Stimulated activated naive B cell treated with anti-CD40 and anti-IgM and Interleukin-4, amounts not matched to agents 10 μg/mL and 1 μg/mL and 100 μg/mL, for 72 hours (primary cell): ENCODE measurements at places on chromosomes 5 and 9.

- H3K4me3 ChIP-seq = no peak overlapping the region
- H3K27me3 ChIP-seq = no peaks in the 10 kb centered on the region
- peaks cover 39% of the 10 kb centered on the region for H3K36me3 ChIP-seq
- peaks cover 12% of the 10 kb centered on the region for H3K4me1 ChIP-seq
- DNase-seq = no peak
These were observed 111.5 kb downstream of the MTREX start for GRCh38 chr5:55418994-55419968.

DNA sequence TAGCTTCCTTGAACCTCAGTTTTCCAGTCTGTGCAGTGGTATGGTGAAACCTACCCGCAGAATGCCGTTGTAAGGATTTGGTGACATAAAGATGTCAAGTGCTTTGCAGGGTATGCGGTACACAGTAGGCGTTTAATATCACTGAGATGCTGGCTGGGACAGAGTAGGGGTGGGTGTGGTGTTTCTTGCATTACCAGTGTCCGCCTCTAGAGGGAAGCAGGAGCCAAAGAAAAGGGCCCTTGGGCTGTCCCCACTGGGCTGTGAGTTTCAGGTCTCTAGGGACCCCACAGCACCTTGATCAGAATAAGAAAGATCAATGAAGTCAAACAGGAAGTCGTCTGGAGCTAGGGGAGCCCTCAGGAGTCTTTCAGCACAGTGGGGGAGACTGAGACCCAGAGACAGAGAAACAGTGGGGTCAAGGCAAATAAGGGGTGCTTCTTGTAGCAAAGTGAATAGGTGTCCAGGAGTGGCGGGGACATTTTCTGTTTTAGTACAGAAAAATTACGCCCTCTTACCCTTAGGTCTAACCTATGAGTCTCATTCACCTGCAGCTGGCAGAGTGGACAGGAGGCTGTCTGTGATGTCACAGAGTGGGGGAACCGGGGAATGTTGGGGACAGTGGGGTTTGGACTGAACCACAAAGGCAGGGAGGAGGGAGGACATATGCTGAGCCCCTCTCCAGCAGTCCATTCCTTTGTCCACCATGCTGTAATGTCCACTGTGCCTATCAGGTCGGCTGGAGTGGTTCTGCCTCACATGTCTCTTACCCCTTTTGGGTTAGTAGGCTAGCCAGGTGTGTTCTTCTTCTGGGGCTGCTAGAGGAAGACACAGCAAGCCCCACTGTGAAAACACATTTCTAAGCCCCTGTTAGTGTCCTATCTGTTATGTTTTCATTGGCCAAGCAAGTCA lies 4.7 kb upstream of the TEX53 start:
- peak; percentile 60 for DNase-seq
- peaks cover 13% of the 10 kb centered on the region for H3K36me3 ChIP-seq
- no peak overlapping the region for H3K4me3 ChIP-seq
- no peak overlapping the region for H3K27ac ChIP-seq
- H3K27me3 ChIP-seq = no peaks in the 10 kb centered on the region
- H3K4me1 ChIP-seq = peaks cover 10% of the 10 kb centered on the region

- H3K27ac ChIP-seq = no peak overlapping the region
- no peak overlapping the region for H3K4me3 ChIP-seq
- H3K4me1 ChIP-seq = no peaks in the 10 kb centered on the region
- DNase-seq = no peak
- H3K36me3 ChIP-seq = no peaks in the 10 kb centered on the region
These were observed 69.9 kb downstream of the C9orf57 start for GRCh38 chr9:71990466-71990865.

DNA sequence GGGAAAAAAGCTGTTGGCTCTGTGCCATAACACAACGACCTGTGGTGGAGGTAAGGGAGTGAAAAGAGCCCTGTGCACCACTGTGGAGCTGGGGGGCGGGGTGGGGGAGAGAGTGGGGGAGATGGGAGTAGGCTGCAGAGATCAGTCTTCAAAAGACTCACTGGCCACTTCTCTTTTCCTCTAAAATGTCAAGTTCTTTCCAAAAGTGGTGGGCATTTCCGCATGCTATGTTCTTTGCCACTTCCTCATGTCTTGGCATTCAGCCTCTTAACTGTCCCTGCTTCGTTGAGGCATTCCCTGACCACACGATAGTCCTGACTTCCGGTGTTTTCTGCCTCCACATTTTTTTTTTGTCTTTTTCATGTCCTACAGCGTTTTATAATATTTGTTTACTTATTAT lies 2.4 kb upstream of the PPP2R2B start:
- no peak overlapping the region for H3K4me3 ChIP-seq
- H3K27ac ChIP-seq = no peak overlapping the region
- peaks cover 45% of the 10 kb centered on the region for H3K27me3 ChIP-seq
- H3K4me1 ChIP-seq = peaks cover 6% of the 10 kb centered on the region
- no peaks in the 10 kb centered on the region for H3K36me3 ChIP-seq
- no peak for DNase-seq

- peaks cover 15% of the 10 kb centered on the region for H3K27me3 ChIP-seq
- H3K4me1 ChIP-seq = peaks cover 9% of the 10 kb centered on the region
- H3K36me3 ChIP-seq = no peaks in the 10 kb centered on the region
- no peak within 1 kb of the TSS for H3K4me3 ChIP-seq
- H3K27ac ChIP-seq = no peak within 1 kb of the TSS
These were observed at the start of gene ESM1 for GRCh38 chr5:54985301-54986268. Gene ESM1, minus strand, starts transcription at chr5:54985593. Its CDS starts 76 bp downstream, at chr5:54985517.

DNA sequence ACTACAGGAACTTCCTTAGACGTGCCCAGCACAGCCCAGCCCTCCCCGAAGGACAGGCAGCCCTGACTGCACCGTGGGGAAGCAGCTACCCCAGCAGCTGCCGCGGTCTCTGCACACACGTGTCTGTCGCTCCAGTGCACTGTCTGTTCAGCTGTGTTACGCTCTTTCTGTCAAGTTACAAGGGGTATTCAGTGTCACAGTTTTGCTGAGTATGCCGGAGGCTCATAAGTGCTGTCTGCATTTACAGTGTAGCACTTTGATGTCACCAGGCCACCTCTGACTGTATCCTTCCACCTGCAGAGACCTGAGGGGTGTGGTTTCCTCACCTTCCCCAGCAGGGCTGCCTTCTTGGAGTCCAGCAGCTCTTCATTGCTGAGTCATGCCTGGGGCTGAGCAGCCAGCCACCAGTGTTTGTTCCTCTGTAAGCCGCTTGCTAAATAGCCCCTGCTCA lies 126.8 kb downstream of the EHMT1 start:
- peak overlapping the region; percentile 95 for H3K27ac ChIP-seq
- peak; percentile 70 for DNase-seq
- peaks cover 71% of the 10 kb centered on the region for H3K36me3 ChIP-seq

DNA sequence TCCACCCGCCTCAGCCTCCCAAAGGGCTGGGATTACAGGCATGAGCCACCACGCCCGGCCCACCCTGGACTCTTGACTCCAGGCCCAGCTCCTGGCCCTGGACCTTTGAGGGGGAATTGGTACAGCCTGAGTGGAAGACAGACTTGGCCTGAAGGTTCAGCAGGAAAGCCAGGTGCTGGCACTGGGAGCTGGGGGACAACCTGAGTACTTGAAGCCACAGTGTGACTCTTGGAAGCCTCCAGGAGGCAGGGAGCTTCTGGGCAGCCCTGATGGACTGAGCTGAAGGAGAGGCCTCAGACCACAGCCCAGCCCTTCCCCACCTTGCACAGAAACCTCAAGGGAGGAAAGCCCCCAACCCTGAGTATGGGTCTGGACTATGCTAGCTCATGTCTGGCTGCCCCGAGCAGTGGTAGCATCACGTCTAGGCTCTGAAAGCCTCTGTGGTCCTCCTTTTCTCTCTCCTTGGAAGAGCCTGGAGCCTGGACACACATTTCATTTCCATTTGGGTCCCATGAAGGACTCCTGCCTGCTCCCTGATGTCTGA lies 54.1 kb downstream of the RASGEF1C start:
- DNase-seq = no peak
- no peaks in the 10 kb centered on the region for H3K36me3 ChIP-seq
- H3K4me1 ChIP-seq = no peaks in the 10 kb centered on the region
- no peak overlapping the region for H3K27ac ChIP-seq
- peaks cover 18% of the 10 kb centered on the region for H3K27me3 ChIP-seq

GRCh38 chr9:97753975-97754374 lies 56.8 kb upstream of the XPA start:
- no peak overlapping the region for H3K4me3 ChIP-seq
- H3K27ac ChIP-seq = no peak overlapping the region
- H3K27me3 ChIP-seq = peaks cover 26% of the 10 kb centered on the region

GRCh38 chr9:71249729-71250317 lies 128.4 kb upstream of the TRPM3 start:
- H3K36me3 ChIP-seq = no peaks in the 10 kb centered on the region
- no peak for DNase-seq
- no peaks in the 10 kb centered on the region for H3K4me1 ChIP-seq

DNA sequence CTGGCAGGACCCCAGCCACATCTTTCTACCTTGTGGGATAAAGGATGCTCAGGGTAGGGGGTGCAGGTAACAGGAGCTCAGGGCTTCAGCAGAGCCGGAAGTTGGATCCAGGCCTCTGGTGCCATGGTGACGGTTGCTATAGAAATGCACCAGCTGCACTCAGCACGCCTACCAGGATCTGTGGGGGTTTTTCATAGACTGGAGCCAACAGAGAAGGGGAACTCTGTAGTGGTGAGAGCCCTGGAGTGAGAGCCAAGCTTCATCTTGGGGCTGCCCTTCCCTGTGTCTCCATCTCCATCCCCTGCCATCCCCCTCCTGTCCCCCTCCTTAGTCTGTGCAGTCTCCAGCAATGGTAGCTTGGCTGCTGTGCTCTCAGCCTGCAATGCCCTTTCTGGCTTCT lies 27.5 kb upstream of the BOD1 start:
- no peaks in the 10 kb centered on the region for H3K27me3 ChIP-seq
- no peak overlapping the region for H3K4me3 ChIP-seq
- peak; percentile 9 for DNase-seq
- no peaks in the 10 kb centered on the region for H3K36me3 ChIP-seq
- H3K27ac ChIP-seq = peak overlapping the region; percentile 38

DNA sequence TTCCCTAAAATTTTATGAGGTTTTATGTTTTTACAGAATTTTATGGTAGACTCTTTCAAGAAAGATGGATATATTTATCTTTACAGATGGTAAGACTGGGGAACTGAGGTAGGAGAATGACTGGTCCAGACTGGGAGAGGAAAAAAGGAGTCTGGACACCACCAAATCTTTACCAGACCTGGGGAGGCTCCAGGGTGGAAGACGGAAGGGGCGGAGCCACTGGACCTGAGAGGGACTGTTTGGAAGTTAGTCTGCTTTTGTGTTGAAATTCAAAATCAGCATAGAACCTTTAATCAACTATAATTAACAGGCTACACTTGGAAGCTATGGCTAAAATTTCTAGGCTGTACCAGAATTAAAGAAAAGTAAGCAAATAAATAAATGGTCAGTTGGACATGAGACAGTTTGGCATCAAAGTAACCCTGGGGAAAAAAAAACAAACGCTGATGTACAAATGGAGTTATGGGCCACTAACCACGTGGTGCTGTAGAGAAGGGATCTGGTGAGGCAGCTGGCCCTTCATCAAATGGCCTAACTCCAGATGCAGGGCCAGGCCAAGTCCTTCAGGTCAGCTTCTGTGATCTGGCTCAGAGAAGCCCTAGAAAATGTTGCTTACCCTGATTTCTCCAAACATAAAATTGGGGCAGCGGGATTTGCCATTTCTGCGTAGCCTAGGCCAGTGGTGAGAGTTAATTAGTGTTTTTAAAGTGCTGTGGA lies 155.1 kb downstream of the ARSB start:
- peak overlapping the region; percentile 62 for H3K27ac ChIP-seq
- peaks cover 24% of the 10 kb centered on the region for H3K36me3 ChIP-seq
- no peak overlapping the region for H3K4me3 ChIP-seq
- no peak for DNase-seq

- no peaks in the 10 kb centered on the region for H3K4me1 ChIP-seq
- no peak overlapping the region for H3K27ac ChIP-seq
- H3K27me3 ChIP-seq = peaks cover 12% of the 10 kb centered on the region
- DNase-seq = no peak
These were observed 373.4 kb downstream of the GADD45G start for GRCh38 chr9:89978185-89978584.

- no peaks in the 10 kb centered on the region for H3K36me3 ChIP-seq
- DNase-seq = no peak
- H3K4me1 ChIP-seq = peaks cover 2% of the 10 kb centered on the region
These were observed 101.6 kb upstream of the CTSV start for GRCh38 chr9:97140566-97140965.

- no peaks in the 10 kb centered on the region for H3K4me1 ChIP-seq
- H3K4me3 ChIP-seq = no peak overlapping the region
- DNase-seq = no peak
- H3K27me3 ChIP-seq = peaks cover 53% of the 10 kb centered on the region
- H3K27ac ChIP-seq = no peak overlapping the region
- no peaks in the 10 kb centered on the region for H3K36me3 ChIP-seq
These were observed 4.6 kb downstream of the SEPTIN8 start for GRCh38 chr5:132772291-132773070.

- no peak for DNase-seq
- H3K4me1 ChIP-seq = peaks cover 6% of the 10 kb centered on the region
- no peak overlapping the region for H3K4me3 ChIP-seq
- H3K27me3 ChIP-seq = no peaks in the 10 kb centered on the region
- peaks cover 28% of the 10 kb centered on the region for H3K36me3 ChIP-seq
- no peak overlapping the region for H3K27ac ChIP-seq
These were observed 162.3 kb downstream of the AOPEP start for GRCh38 chr9:94888775-94889174.

DNA sequence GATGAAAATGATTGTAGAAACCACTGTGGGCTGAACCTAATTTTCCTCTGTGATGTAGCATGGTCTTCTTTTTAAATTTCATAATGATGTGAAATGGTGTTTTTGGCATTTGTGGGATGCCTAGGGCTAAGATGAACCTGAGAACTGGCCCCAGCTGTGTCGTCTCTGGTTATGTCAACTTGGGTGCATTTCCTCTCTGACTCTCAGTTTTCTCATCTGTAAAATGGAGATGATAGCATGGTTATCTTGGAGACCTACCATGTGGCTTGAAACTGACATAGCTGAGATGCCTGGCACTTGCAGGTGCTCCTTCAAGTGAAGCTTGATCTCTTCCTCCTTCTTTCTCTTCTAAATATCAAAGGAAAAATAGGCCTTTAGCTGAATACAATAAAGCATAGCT lies 77.8 kb downstream of the BOD1 start:
- H3K27me3 ChIP-seq = peaks cover 15% of the 10 kb centered on the region
- no peak for DNase-seq
- H3K36me3 ChIP-seq = no peaks in the 10 kb centered on the region
- H3K27ac ChIP-seq = no peak overlapping the region
- no peaks in the 10 kb centered on the region for H3K4me1 ChIP-seq

- no peak overlapping the region for H3K27ac ChIP-seq
- H3K4me3 ChIP-seq = peak overlapping the region; percentile 97
These were observed 1.7 kb upstream of the CANX start for GRCh38 chr5:179697108-179697507.

DNA sequence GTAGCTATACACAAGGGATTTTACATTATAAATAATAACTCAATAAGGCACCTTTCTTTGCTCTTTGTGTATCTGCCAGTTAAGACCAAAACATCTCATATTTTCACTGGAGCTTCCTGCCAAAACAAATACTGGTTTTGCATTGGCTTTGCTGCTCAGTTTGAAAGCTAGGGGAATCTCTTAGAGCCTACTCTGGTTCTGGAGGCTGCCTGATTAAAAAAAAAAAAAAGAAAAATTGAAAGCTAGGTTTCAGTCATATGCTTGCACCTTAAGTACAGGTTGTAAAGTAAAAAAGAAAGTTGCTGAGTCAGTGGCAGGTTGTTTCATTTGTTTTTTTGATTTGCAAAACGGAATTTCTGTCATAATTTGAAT lies 2.3 kb downstream of the DENND4C start:
- DNase-seq = no peak
- H3K27ac ChIP-seq = no peak overlapping the region
- H3K36me3 ChIP-seq = no peaks in the 10 kb centered on the region
- no peak overlapping the region for H3K4me3 ChIP-seq
